ENCODE measurements at places on chromosomes 13 and 19.

DNA sequence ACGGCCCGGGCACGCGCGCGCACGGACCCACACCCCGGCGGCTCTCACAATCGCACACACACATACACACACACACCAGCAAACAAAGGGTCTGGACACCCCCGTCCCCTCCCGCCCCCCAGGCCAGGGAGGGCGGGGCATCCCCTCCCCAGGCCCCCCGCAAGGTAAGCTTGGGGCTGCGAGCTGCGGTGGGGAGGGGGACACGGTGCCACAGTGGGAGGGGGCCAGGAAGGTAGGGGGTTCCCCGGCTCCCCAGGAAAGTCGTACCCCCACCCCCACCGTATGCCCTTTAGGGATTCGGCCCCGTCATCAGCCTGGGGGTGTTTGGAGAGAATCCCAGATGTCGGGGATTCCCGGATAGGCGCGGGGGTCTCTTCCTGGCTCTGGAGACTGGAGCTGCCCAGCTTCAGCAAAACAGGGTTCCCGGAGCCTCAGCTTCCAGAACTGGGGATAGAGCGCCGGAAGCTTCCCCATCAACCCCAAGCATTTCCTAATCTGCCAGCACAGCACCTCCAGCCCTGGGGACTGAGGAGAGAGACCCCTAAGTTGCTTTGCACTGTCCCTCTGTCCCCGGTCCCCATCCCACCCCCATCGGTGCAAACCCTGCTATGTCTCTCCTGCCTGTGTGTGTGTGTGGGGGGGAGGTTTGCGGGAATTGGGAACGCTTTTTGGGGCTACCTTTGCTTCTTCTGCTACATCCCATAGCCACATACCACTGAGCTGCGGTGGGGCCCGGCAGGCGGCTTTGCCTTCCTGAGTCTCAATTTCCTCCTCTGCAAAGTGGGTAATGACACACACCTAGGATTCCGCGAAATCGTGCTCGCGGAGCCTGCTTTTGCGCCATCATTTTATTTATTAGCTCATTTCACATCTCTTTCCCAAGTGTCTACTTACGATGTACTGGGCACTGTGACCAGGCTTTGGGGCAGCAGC is 1.8 kb upstream of the CDC37 start:
- no peak for DNase-seq

DNA sequence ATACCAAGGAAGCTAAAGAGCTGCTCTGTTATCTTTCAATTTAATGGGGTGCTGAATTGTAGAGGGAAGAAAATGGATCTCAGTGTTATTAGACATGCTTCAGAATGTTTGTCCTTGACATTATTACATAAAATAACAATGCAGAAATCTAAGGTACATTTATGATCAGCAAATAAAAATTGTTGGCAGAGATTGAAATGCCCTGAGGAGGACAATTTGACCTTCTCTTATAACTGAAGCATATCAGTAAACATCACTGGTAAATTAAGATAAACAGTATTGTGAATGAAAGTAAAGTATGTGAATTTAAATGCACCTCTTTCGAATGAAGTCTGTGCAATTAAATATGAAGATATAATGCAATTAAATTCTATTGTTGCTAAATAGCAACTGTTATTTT is 1362.1 kb upstream of the ATXN8OS start:
- no peak for DNase-seq

DNA sequence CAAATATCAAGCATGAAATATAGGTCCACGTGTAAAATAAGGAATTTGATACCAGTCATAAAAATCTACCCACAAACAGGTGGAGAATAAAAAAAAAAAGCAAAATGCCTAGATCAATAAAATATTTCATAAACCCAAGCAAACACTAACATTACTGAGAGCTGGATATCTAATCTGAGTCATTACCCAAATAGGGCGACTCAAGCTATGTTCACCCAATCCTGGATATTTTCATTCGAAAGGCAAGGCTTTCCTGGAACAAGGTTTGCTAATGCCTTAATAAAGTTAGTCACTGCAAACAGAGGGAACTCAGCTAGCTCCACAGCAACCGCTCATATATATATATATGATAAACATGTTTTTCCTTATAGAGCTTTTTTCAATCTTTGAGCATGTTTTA is 33.5 kb upstream of the TM9SF2 start:
- DNase-seq, result no peak

DNA sequence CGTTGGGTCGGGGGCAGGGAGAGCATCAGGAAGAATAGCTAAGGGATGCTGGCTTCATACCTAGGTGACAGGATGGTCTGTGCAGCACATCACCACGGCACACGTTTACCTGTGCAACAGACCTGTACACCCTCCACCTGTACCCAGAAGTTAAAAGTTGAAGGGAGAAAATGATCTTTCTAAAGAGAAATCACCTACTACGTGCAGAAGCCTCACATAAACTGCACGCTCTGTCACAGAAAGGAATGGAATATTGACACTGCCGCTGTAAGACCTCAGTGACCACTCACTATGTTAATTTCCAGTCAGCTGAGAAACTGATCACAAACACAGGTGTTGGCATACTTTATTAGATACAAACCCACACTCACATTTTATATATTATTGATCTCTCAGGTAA is 26.8 kb downstream of the LAMP1 start:
- no peak for DNase-seq

GRCh38 chr19:2315121-2315817 is 7.3 kb upstream of the LINGO3 start:
- DNase-seq, result no peak

DNA sequence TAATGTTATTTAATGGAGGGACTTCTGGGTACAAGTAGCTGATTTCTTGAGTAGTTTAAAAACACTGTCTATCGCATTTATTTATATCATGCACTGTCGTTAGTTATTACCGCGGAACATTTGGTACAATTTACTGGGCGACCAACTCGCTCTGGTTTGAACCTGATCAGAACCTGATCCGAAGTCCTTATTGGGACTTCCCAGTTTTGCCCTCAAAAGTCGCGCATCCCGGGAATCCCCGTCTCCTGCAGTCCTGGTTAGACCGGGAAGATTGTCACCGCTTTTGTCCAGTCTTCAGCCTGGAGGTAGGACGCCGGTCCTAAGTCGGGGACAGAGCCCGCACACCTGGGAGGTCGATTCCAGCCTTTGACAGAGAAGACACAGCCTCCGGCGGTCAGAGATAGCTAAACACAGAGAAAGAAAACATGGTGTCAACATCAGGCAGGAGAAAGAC is 694 bp downstream of the CLN5 start:
- no peak for DNase-seq

DNA sequence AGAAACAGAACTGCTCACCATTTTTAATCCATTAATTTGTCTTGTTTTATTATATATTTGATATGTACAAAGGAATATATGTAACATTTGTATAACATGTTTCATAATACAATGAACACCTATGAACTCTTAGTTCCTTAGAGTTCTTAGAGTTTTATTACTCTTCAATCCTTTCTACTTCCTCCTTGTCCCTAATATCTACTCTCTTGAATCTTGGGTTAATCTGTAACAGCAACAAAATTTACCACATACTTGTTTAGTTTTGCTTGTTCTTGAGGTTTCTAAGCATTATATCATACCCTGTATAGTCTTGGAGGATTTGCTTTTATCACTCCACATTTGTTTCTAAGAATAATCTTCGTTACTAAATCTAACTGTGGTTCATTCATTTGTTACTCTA is 151.4 kb downstream of the PDS5B start:
- DNase-seq, result no peak

- DNase-seq, result no peak
Observed at GRCh38 chr19:39641773-39642172, 13.9 kb upstream of the LGALS16 start.

- no peak for DNase-seq
Observed at GRCh38 chr13:56314765-56315164, 826.0 kb upstream of the PRR20A start.

GRCh38 chr19:40512473-40513344 is 45.9 kb downstream of the SPTBN4 start:
- DNase-seq, result no peak

DNA sequence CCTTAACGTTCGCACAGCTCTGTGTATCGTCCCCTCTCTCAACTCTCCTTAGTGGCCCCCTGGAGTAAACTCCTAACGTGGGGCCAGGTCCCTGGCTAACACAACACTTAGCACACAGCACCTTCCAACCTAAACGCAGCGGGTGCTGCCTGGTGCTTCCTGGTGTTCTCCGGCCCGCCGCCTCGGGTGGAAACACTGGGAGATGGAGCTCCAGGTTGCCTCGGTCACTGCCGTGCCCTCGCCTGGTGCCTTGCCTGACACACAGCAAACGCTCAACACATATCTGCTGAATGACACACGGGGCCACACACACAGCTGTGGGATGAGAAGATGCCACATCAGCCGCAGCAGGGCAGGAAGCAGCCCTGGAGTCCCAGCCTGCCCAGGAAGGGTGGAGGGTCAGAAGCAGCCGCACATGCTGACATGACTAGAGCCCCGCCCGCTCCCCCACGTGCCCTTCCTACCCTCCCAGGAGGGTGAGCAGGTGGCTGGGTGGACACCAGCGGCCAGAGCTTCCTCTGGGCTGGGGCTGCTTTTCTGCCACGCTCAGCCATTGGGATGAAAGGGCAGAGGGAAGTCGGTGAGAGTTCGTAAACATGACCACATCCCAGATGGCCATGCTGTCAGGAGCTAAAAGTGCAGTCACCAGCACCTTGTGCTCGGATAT is 6.6 kb downstream of the PEPD start:
- DNase-seq, result no peak

- no peak for DNase-seq
Observed at GRCh38 chr19:56193981-56194640, 3.5 kb downstream of the ZSCAN5B start.

- DNase-seq, result no peak
Observed at GRCh38 chr13:101434486-101434885, 18.0 kb upstream of the ITGBL1 start.

GRCh38 chr19:343941-344624 is 513 bp downstream of the MIER2 start:
- DNase-seq, result no peak

DNA sequence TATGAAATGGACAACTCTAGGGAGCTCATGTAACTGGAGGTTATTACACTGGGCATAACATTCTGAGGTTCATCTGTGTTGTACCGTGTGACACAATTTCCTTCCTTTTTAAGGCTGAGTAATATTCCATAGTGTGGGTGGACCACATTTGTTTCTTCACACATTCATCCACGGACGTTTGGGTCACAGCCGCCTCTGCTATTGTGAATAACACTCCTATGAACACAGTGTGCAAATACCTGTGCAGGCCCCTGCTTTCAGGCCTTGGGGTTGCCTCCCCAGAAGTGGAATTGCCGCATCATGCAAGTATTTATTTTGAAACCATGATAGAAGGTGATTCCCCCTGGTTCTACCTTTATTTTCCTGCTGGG is 63.4 kb upstream of the MCF2L start:
- DNase-seq, result no peak

DNA sequence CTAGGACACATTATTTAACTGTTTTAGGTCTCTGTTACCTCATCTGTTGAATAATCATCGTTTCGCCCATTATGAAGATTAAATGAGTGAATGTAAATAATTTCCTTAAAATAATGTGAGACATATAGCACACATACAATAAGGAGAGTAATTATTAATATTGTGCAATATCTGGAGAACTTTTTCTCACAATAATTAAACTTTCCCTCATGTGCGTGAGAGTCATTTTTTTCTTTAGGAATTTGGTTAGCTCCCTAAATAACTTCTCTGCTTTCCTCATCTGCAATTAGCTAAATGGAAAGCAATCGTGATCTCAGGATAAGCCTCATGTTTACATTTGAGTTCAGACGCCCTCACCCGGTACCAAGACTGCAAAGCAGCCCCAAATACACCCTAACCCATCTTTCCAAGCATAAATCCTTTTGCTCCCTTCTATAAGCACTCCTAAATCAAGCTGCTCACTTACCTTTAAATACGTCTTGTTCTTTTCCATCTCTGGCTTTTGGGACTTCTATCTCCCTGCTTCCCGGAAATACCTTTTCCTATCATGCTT is 78.8 kb downstream of the MZT1 start:
- no peak for DNase-seq

GRCh38 chr13:113031465-113031864 is 62.5 kb downstream of the MCF2L start:
- no peak for DNase-seq

DNA sequence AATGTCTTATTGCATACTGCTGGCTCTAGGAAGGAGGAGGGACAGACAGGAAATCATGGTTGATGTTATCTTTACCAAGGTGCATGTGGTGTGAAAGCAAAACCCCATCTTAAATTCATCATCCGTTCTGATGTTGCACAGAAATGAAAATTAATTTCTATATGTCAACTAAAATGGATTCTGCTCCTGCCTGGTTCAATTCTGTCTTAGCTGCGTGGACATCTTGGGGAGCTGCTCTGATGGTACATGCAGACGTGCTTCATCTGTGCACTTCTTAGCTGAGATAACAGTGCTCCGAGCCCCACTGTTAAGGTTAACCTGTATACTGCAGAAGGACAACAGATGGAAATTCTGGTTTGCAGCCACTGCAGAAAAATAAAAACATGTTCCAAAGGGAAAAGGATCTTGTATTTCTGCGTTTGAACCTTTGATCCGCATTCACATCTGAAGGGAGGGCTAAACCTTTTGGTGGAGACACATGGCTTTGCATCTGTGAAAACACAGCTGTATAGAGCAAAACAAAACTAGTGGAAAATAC is 155.6 kb downstream of the TM9SF2 start:
- DNase-seq, result no peak

DNA sequence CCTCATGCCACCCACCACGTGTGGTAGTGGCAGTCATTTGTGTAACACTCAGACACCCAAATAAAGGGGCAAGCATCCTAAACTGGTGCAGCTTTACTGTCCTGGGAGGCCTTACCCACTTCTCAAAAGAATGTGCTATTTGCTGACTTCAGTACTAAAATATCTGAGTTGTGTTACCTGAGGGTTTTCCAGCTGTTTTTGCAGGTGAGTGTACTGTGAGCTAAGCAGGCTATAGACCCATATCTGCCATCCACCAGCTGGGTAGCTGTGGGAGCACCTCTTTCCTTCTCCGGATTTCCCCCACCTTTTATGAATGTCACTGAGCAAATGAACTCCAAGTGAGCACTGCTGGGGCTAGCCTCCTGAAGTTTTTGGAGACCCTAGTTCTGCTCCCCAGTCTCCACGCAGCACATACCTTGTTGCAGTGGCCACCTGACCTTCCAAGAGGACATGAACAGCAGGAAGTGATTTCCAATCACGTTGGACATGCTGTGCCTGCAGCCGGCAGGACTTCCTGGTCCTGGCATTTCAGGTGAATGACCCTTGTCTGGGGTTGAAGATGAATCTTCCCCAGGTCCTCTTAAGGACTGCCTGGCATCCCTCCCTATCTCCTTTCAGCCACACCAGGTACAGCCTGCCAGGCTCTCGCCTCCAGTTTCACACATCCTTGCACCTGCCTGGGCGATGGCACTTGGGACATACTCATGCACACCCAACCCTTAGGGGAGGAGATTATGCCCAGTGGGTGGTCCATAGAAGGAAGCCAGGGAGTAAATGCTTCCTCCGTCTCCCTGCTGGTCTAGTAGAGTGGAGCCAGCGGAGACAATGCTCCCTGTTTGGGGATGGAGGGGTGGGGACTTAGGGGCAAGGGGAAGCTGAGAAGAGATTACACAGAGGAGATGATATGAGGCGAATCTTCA is 109.5 kb upstream of the SPATA13 start:
- no peak for DNase-seq

GRCh38 chr13:21541271-21541670 is 62.7 kb downstream of the MICU2 start:
- no peak for DNase-seq
